ENCODE measurements at places on chromosomes 6 and 20.
A peak's percentile ranks its signal among the peaks of the same experiment; 100 is the strongest.

DNA sequence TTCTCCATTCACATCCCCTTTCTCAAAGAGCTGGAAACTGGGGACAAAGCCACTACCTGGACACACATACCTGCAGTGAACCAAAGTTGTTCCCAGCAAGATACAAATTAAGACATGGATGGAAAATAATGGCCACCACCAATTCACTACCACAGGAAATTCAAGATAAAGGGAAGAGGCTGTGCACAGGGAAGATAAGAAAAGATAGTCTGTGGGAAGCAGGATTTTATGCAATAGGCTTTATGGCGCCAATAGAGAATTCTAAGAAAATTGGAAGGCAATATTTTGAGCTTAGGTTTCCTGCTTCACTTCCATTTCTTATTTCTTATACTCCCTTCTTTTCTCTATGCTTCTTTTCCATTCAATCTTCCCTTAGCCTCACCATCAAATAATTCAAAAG is 9.9 kb downstream of the GPX6 start:
- no peak for DNase-seq

GRCh38 chr20:36091561-36092397 is 62.8 kb upstream of the EPB41L1 start:
- DNase-seq = no peak

DNA sequence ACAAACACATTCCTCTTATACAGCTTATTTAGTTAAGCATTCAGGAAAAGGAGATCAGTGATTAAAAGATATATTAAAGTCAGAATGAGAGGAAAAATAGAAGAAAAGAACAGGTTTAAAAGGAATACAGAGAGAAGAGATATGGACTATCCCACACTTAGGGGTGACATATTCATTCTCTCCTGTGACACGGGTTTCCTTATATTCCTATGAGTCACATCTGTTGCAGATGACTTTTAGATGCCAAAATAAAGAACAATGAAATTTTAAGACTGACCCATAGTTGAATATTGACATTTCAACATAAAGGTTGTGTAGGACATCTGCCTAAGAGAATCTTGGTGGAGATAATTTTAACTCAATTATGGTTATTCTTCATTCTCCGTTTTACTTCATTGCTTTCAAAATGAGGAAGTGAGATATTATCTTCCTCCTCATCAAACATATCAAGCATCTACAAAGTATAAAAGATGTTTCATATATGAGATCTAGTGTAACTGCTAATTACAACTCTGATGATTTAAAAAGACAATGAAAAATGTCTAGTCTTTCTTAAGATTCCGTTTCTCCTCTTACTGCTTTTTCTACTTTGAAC is 1336.7 kb upstream of the CITED2 start:
- DNase-seq = no peak

GRCh38 chr20:57596998-57597939 is 23.0 kb downstream of the ZBP1 start:
- DNase-seq = peak; percentile 26

DNA sequence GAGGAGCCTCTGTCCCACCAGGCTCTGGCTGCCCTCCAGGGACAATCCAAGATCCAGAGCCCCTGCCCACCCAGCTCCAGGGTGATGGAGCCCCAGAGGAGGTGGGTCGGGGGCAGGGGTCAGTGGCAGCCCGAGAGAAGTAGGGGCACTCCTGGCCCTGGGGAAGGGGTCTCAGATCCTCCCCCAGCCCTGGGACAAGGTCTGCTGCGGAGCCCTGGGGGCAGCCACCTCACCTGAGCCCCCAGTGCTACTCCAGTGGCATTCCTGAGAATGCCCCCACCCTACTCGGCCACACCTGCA is 2.7 kb upstream of the LAMA5 start:
- DNase-seq = no peak

GRCh38 chr6:93293872-93294271 is 125.5 kb downstream of the EPHA7 start:
- DNase-seq = no peak

- no peak for DNase-seq
Measured at GRCh38 chr6:137146206-137146605, 27.2 kb downstream of the IL22RA2 start.

DNA sequence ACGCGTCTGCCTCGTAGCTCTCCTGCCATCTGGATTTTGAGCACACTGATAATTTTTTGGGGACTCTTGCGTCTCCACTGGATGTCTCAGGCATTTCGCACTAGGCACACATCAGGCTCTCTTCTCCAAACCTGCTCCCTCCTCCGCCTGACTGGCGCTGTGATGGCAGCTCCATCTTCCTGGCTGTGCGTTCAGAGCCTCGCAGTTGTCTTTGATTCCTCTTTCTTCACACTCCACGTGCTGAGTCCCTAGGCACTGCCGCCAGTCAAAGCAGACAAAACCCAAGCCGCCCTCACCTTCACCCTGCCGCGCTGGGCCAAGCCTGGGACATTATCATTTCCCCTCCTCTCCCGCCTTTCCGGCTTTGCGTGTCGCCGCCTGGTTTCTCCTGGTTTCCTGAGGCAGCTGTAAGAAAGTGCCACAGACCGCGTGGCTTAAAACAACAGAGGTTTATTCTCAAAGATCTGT is 778 bp downstream of the PSMG4 start:
- peak; percentile 17 for DNase-seq

- no peak for DNase-seq
Measured at GRCh38 chr6:78436335-78436734, 431.0 kb upstream of the IRAK1BP1 start.

DNA sequence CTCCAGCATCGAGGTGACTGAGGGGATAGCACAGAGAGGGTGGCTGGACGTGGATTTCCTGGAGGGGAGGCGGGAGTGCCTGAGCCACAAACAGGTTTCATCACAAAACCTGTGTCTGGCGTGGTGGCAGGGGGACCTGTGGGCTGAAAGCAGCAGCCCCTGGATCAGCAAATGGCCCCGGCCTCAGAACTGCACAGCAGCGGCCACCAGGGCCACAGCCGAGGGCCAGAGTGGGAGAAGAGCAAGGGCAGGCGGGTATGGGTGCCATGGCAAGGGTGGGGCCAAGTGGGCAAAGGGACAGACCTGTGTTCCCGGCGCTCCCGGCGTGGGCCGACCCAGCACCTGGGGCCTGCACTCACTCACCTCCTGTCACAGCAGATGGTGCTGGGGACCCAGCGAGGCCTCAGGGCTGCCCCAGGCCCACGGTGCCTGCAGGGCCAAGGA is 19.0 kb downstream of the NTSR1 start:
- no peak for DNase-seq

DNA sequence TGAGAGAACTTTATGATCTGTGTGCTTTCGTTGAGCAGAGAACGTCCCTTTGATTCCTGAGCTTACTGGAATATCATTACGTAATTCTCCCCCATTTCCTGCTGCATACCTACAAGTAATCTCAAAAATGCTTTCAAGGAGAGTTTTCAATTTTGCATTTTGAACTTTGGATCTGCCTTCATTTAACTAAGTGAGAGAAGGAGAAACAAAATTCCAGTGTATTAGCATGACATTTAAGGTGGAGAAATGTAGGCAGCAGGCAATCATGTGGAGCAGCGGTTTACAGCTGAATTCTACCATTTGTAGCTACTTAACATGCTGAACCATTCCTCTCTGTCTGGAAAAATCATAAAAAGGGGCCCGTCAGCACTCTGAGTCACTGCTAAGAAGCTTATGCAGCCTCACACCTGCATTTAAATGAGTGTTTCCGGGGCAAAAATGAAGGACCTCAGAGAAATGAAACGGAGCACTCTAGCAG is 451.5 kb downstream of the PLCB1 start:
- no peak for DNase-seq

DNA sequence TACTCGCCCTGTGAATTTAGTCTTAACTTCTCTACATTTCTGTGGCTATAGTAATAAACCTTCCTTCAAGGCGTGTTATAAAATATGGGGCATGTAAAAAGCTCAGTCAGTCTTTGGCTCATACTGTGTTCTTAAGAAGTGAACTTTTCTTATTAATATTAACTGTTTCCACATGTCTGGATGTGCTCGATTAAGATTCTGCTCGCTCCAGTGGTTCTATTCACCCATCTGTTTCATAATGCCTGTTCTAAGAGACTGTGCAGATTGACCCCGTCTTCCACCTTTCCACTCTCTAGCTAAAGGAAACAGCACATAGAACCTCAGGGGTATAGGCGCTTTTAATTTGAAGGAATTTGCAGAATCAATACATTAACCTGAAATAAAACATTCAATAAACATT is 99.9 kb downstream of the L3MBTL3 start:
- no peak for DNase-seq

- no peak for DNase-seq
Measured at GRCh38 chr6:90375681-90376439, 79.2 kb upstream of the BACH2 start.

DNA sequence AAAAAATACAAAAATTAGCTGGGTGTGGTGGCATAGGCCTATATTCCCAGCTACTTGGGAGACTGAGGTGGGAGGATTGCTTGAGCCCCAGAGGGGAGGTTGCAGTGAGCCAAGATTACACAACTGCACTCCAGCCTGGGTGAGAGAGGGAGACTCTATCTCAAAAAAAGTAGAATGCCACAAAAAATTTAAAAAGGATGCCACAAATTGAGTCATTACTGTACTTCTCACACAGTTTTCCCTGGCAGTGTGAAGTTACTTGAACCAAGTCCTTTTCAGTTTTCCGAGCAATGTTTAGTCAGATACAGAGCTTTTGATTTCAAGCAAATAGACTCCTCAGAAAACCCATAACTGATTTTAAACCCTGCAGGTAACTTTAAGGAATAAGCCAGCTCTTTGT is 53.3 kb downstream of the TNFRSF21 start:
- no peak for DNase-seq

- DNase-seq = no peak
Measured at GRCh38 chr6:157569543-157569942, 188.6 kb downstream of the ZDHHC14 start.

DNA sequence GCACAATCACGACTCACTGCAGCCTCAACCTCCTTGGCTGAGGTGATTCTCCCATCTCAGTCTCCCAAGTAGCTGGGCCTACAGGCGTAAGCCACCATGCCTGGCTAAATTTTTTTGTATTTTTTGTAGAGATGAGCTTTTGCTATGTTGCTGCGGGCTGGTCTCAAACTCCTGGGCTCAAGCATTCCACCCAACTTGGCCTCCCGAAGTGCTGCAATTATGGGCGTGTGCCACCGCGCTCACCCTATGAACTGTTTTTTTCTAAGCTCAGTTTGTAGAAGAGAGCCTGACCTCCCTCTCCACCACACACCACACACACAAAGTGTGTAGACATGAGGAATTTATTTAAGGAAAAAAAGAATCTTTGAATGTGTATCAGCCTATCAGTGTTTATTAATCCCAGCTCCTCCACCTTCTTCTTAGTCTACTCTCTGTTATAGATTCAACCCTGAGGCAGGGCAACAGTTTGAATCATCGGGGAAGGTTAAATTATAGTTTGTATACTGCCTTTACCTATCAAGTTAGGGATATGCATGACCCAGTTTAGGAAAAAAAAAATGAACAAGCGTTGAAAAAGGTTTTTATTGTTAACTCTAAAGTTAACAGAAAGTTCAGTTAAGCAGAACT is 74.1 kb downstream of the PLEKHG1 start:
- no peak for DNase-seq

GRCh38 chr6:88013015-88013414 is 34.6 kb upstream of the SPACA1 start:
- no peak for DNase-seq

DNA sequence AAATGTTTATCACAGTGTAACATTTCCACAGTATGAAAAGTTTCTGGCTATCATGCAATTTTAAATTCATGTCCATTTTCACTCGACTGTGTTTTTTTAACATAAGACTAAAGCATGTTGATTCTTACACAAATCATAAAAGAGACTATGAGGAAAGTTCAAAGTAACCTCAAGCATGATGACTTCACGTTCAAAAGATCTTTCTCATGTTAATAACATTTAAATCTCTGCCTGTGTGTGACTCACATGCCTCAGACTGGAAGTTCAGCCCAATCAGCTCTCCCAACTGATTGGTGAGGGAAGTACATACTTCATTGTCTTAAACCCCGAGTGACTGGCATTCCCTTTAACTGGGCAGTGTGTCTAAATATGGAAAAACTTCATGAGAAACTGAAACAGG is 37.4 kb downstream of the ATXN1 start:
- no peak for DNase-seq

- DNase-seq = peak; percentile 2
Measured at GRCh38 chr20:57092112-57092899, 174.1 kb downstream of the BMP7 start.

DNA sequence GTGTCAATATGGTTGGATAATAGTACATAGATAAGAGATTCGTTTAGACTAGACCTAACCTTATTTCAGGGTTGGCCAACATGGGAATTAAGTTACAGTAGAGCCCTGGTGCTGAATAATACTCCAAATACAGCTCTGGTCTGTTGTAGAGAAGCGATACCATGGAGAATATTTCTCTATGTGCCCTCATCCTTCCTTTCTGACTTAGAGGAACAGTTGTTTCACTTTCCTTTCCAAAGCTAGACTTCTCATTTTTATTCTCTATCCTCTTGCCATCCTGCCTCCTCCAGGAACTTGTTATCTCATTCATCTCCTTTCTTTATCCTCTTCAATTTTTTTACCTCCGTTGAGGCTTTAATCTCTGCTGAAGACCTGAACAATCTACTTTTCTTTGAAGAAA is 68.9 kb downstream of the EDN1 start:
- DNase-seq = peak; percentile 5

All from bone marrow (tissue), 2 donors.